KG1 (cell line): ENCODE measurements at places on chromosomes 7 and 10.

GRCh38 chr7:144835155-144835611 lies 670 bp downstream of the TPK1 start:
- DNase-seq, result no peak

DNA sequence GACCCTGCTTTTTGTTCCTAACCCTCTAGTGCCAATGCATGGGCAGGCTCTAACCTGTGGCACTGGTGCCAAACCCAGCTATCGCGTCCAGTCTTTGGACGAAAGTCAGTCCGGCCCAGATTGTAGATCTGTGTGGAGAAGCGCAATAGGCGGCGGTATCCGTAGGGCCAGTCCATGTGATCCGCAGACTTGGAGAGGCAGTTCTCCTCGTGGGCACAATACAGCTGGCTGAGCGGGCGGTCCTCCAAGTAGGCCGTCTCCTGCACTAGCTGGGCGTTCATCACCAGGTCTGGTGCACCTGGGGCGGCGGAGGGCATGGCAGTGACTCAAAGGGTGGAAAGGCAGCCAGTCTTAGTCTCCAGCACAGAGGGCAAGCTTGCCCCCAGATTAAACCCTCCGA lies 14.5 kb downstream of the LOXL4 start:
- DNase-seq, result no peak

DNA sequence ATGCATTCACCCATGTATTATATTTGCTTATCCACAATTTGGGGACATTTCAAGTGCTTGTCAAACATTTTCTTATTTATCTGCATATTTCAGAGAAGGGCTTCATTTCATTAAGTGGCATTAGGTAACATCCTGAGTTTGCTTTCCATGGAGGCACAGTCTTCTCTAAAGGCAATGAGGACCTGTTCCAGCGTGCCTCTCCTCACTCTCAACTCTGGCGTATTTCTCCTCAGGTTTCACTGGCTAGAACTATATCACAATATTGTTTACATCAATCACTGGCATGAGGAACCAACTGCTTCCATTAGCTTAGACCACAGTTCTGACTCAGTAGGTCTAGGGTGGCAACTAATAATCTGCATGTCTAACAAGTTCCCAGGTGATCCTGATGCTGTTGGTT lies 177.2 kb downstream of the TAX1BP1 start:
- no peak for DNase-seq

DNA sequence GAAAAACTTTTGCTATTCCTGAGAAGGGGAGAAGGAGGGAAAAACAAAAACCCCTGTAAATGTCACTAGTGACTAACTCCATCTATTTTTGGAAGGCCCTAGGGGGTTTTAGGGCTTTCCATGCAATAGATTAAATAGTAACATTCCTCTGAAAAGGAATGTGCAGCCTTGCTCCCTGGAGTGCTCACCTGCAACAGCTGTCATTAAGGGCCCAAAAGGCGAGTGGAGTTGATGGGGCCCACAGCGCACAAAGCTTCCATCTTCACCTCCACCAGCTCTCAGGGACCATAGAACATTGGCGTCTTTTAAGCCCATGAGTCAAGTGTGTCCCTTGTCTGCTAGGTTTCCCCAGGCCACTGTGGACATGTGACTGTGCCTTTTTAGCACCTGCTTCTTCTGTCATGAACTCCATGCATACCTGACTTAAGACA lies 58.0 kb upstream of the IL6 start:
- no peak for DNase-seq

DNA sequence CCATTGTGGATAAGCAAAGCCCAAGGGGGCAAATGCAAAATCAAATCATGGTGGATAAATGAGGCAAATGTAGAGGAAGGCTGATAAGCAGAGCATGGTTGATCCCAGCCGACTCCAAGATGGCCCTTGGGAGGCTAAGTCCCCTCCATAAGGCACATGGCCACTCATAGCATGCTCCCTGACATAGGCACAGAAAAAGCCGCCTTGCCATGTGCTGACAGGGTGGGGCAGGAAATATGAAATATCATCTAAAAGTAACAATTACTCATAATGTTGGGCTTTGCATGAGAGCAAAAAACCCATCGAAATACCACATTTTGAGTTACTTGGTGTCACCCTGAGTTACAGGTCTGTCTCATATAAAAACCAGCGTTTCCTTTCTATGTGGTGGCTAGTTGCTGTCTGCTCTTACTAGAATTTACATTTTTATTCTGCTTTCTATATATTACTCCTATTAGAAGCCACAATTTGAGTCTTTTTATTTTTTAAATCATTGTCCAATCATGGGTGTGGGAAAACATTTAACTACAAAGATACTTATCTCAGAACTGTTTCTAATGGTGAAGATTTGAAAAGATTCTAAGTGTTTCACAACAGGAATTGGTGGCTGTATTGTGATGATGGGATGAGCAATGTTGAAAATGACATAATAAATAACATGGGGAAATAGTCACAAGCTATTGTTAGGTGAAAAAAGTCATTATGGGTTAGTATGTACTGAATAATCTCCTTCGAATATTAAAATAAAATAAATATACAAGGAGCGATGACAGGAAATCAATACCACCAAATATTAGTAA lies 102.7 kb downstream of the CUBN start:
- DNase-seq, result peak; percentile 18

DNA sequence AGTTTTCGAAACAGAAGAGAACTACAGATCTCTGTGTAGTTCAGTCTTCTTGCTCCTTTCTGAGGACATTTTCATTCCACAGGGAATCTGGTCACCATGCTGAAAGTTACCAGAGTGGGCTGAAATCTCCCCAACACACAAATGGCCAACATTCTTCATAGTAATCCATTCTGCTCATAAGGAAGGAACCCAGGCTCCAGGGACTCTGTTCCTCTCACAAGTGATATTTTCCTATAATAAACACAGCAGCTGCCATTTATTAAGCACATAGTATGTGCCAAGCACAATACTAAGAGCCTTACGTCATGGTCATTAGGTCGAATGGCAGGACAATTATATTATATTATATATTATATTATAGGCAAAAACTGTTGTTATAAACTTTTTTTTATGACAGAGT lies 109.8 kb downstream of the RAB11FIP2 start:
- DNase-seq, result no peak

DNA sequence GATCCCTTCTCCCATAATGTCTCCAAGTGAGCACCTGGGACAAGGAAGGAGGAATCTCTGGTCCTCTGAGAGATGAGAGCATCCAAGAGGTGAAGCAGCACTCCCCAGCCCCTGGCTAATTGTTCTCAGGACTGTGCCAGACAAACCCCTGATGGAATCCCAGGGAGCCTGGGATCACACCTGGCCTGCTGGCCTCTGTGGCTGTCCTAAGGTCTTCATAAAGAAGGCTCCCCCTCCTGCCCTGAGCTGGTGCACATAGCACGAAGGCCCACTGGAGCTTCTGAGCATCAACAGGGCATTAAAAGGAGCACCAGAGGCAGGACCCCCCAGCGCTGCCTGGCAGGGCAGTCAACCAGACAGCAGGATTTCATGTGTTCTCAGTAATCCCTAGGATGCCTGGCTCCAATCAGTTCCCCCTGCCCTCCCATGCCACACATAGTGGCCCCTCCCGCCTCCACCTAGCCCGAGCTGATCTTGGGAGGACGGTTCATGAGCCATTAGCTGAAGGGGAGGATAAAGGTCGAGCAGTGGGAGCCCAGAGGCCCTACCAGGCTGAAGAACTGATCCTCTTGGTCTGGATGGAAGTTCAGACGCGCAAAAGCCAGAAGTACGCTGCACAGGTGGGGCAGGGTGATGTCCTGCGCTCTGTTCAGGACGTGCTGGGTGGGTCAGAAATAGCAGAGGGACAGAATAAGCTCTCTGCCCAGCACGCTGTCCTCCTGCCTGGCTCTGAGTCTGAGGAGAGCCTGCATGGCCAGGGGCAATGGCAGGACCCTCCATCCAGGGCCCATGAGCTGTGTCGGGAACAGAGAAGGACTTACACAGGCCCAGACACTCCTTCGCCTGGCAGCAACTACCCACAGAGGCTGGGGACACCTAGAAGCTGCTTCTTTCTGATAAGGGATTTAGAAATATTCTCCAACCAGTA lies 8.4 kb downstream of the TBRG4 start:
- no peak for DNase-seq

DNA sequence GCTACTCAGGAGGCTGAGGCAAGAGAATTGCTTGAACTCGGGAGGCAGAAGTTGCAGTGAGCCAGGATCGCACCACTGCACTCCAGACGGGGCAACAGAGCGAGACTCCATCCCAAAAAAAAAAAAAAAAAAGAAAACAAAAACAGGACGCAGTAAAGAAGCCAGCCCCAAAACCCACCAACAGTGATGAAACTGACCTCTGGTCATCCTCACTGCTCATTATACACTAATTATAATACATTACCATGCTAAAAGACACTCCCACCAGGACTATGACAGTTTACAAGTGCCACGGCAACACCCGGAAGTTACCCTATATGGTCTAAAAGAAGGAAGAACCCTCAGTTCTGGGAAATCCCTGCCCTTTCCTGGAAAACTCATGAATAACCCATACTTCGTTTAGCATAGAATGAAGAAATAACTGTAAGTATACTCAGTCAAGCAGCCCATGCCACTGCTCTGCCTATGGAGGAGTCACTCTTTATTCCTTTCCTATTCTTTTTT lies 40.0 kb upstream of the EIF4H start:
- no peak for DNase-seq

DNA sequence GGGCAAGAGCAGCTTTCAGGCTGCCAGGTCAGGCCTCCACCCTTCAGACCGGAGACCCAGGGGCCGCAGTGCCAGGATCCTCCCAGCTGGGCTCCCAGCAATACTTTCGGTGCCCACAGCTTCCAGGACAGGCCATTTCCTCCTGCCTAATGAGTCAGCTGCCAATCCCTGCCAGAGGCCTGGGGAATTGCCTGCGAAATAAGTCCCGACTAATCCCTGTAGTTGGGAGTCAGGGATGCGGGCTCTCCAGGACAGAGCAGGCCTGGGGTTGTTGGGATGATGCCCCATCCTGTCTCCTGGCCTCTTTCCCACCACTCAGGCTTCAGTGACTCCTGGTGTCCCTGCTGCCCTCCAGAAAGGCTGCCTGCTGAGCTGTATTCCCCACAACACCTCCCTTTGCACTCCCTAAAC lies 143.5 kb upstream of the UNC5B start:
- no peak for DNase-seq

- DNase-seq, result peak; percentile 7
These were observed 75.7 kb downstream of the IMMP2L start for GRCh38 chr7:111486472-111487142.

DNA sequence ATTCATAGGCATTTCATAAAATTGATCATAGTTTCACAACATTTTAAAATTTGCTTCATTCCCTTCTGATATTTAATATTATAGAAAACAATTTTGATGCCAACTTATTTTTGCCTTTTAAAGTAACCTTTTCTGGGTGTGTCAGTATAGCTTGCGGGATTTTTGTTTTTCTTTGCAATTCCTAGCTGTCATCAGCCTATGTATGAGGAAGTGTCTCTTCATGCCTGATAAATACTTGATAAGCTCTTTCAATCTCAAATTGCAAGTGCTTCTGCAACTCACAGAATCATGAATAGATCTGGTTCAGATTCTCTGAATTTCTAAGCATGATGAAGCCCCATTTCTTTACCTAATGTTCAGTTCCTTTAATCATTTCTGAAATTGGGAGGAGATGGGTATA lies 28.0 kb upstream of the ARHGAP21 start:
- DNase-seq, result no peak

GRCh38 chr10:72928798-72929197 lies 25.8 kb downstream of the PLA2G12B start:
- no peak for DNase-seq

DNA sequence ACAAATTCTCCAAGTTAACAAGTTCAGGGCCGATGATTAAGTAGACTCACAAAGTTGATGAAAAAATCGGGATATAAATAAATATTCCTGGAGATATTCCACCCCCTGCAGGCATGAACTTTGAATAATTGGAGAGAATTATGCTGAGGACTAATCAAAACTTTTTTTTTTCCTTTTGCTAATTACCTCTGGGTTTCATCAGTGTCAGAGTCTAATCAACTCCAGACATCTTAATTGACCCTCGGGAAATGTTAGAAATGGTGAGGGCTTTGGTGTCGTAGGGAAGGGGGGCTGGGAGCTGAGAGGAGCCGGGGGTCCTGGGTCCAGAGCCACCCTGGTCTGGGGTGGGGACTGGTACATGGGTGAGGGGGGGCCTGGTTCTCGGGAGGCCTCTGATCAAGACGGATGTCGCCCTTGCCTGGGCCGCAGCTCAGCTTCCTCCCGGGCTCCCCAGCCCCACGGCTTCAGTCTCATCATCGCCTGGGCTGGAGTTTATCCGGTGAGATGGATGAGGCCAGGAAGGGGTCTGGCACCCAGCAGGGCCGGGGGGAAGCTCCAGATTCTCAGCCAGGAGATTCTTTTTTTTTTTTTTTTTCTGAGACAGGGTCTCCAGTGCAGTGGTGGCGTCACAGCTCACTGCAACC lies 30.4 kb upstream of the ELFN1 start:
- DNase-seq, result no peak

DNA sequence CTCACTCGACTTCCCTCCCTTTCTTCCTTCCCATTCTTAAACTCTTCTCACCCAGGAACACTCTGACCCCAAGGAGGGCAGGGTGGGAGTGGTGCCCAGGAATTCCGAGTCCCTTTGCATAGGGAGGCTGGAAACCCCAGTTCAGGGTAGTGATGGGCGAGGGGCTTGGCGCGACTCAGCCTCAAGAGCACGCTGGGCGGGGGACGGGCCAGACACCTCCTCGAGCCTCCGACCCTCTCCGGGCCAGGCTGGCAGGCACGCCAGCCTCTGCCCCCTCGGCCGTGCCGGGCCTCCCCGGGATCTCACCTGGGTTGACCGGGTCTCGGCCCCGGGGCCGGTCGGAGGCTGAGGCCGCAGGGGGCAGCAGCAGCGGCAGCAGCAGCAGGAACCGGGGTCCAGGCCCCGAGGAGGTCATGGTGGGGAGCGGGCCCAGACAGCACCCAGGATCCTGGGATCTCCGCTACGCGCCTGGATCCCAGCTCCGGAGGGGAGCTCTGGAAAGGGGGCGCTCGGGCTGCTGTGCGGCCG lies 457 bp downstream of the PLOD3 start:
- no peak for DNase-seq
